ENCODE measurements at places on chromosomes 16 and 17.

DNA sequence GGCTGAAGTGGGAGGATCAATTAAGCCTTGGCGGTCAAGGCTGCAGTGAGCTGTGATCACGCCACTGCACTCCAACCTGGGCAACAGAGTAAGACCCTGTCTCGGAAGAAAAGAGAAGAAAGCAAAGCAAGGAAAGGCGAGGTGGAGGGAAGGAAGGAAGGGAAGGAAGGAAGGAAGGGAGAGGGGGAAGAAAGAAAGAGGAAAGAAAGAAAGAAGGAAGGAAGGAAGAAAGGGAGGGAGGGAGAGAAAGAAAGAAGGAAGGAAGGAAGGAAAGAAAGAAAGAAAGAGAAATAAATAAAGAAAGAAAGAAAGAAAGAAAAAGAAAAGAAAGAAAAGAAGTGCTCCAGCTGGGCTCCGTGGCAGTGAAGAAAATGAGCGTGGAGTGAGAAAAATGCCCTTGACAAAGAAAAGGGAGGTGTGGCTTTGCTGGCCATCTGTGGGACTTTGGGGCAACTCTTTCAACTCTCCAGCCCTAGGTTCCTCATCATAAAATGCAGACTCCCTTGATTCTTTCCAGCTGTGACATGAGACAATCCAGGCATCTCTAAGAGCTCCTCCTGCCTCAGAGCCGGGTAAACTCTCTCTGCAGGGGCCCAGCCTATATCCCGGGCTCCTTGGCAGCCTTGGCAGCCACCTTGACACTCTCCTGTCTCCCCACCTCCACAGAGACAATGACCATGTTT lies 2.4 kb downstream of the GSDMA start:
- H3K4me1 ChIP-seq, result peaks cover 3% of the 10 kb centered on the region
- peaks cover 50% of the 10 kb centered on the region for H3K27me3 ChIP-seq
- H3K36me3 ChIP-seq, result no peaks in the 10 kb centered on the region
- no peak for DNase-seq
- H3K27ac ChIP-seq, result no peak overlapping the region
- H3K4me3 ChIP-seq, result no peak overlapping the region

- no peak overlapping the region for H3K4me3 ChIP-seq
- no peak for DNase-seq
- peaks cover 4% of the 10 kb centered on the region for H3K4me1 ChIP-seq
- H3K27me3 ChIP-seq, result peaks cover 3% of the 10 kb centered on the region
- H3K36me3 ChIP-seq, result no peaks in the 10 kb centered on the region
Measured at GRCh38 chr16:87496447-87496801, 3.6 kb upstream of the ZCCHC14 start.

DNA sequence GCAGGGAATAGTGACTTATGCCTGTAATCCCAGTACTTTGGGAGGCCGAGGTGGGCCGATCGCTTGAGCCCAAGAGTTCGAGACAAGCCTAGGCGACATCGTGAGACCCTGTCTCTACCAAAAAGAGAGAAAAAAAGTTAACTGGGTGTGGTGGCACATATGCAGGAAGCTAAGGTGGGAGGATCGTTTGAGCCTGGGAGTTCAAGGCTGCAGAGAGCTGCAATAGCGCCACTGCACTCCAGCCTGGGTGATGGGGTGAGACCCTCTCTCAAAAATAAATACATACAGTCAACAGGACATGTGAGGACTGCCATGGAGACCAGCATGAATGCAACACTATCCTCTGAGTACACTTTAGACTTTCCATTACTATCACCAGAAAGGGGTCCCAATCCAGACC lies 15.4 kb upstream of the ST6GALNAC2 start:
- no peaks in the 10 kb centered on the region for H3K27me3 ChIP-seq
- H3K27ac ChIP-seq, result peak overlapping the region; percentile 69
- H3K36me3 ChIP-seq, result no peaks in the 10 kb centered on the region
- no peak for DNase-seq
- no peak overlapping the region for H3K4me3 ChIP-seq

DNA sequence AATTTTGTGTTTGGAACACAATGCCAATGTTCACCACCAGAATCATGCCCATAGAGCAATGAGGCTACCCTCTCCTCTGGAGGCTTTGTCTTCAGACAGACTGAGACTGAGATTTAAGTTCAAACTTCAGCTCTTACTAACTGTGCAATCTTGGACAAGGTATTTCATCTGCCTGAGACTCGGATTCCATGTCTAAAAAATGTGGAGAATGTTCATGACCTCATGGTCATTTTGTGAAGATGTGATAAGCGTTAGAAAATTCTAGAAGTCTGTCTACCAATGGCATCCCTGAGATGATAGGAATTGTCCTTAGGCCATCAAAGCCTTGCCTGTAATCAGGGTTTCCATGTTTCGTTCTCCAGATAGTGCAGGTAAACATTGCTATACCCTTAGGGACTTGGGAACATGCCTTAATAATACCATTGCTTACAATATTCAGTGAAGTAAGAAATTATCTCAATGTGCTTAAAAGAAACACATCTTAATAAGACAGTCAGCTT lies 388.2 kb upstream of the MAF start:
- no peak overlapping the region for H3K4me3 ChIP-seq
- H3K4me1 ChIP-seq, result peaks cover 7% of the 10 kb centered on the region
- H3K27ac ChIP-seq, result no peak overlapping the region
- H3K36me3 ChIP-seq, result no peaks in the 10 kb centered on the region
- no peaks in the 10 kb centered on the region for H3K27me3 ChIP-seq

DNA sequence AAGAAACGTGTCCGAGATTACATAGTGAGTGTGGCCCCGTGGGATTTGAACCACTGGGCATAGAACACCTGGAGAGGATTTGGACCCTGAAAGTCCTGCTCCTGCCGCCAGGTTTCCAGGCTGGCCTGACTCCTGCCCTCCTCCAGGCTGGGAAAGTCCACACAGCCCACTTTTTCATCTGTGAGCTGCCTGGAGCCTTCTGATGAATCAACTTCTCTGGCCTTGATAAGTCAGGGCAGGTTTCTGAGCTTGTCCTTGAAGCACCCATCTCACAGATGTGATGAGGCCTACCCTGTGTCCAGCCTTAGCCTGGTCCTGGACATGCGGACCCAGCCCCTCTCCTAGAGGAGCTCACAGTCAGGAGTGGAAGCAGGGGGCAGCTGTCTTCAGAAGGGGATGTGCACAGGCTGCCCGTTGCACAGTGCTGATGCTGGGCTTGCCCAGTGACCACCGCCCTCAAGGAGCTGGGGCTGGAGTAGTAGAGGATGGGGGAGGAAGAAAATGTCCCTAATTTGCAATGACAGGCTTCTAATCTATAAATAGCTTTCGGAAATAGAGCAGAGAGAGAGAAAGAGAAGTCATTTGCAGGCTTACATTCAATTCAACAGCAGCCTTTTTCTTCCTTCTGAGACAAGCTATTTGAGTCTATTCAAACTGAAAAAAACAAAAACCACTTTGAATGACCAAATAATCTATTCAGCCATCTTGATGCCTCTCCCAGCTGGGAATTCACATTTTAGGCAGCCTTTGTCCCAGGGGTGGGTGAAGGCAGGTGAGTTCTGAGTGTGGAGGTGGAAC lies 73.5 kb upstream of the DNAJA2 start:
- H3K27ac ChIP-seq, result no peak overlapping the region
- H3K36me3 ChIP-seq, result no peaks in the 10 kb centered on the region
- no peak for DNase-seq
- no peak overlapping the region for H3K4me3 ChIP-seq
- H3K4me1 ChIP-seq, result peaks cover 6% of the 10 kb centered on the region

Measured in type B pancreatic cell (in vitro differentiated cells).